ENCODE measurements at places on chromosomes 6 and 20. TPM values are rescaled to one million over a fixed set of nuclear protein-coding genes. Genes with fewer than 3 reads are reported as not detected.

MACROD2 gene
- 3.8 TPM for total RNA-seq

PNRC1 gene
- total RNA-seq: 265 TPM

FOXC1 gene
- total RNA-seq: 7.6 TPM

COL20A1 gene
- not detected for total RNA-seq

TRIM10 gene
- total RNA-seq: not detected

TRAPPC3L gene
- total RNA-seq: not detected

UBE2C gene
- total RNA-seq: not detected

HLA-DQA2 gene
- 1.5 TPM for total RNA-seq

BTNL2 gene
- total RNA-seq: not detected

MDC1 gene
- 19.8 TPM for total RNA-seq

POM121L2 gene
- total RNA-seq: not detected

TCP11 gene
- total RNA-seq: not detected

ELOVL2 gene
- 0.10 TPM for total RNA-seq

CCDC167 gene
- total RNA-seq: 14.6 TPM

SPO11 gene
- not detected for total RNA-seq

KIF25 gene
- total RNA-seq: 0.93 TPM

B3GAT2 gene
- total RNA-seq: not detected

GRCh38 chr6:51542475-51542874, 544.9 kb downstream of the PKHD1 start:
- DNase-seq: no peak

DNA sequence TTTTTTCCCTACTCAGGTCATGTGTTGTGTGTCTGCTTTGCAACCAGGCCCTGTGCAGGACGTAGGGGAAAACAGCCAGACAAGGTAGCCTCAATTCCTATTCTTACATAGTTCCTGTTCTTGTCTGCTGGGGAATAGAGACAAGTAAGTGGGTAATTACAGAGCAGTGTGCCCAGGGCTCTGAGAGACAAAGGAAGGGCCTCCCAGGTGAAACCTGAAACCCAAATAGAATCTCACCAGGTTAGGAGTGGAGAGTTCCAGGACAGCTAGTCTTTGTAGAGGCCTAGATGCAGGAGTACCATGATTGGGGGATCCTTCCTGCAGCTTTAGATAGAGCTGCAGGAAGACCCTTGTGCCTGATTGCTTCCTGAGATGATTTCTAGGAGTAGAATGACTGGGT, 48.4 kb downstream of the DHX35 start:
- no peak for DNase-seq

GRCh38 chr20:63092660-63093215, 86.0 kb upstream of the BHLHE23 start:
- peak; percentile 76 for DNase-seq

GRCh38 chr6:20965915-20966314, 431.7 kb downstream of the CDKAL1 start:
- no peak for DNase-seq

- DNase-seq: no peak
These were observed 46.7 kb downstream of the RALY start for GRCh38 chr20:34040300-34040995.

DNA sequence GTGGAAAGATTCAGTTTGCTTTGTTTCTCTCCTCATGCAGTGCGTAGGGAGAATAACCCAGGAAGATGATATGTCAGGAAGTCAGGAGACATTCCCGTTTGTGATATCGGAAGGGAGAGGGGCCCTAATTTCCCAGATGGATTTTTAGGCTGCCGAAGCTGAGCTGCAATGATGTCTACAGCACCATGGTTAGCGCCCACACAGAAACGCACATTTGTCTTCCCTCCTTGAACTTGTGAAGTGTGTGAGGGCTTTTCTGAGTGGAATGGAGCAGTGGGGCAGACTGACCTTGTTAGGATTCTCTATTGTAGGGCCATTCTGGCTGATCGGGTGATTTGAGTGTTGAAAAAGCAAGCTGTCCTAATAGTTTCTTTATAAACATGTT, 191.3 kb upstream of the ARG1 start:
- no peak for DNase-seq

DNA sequence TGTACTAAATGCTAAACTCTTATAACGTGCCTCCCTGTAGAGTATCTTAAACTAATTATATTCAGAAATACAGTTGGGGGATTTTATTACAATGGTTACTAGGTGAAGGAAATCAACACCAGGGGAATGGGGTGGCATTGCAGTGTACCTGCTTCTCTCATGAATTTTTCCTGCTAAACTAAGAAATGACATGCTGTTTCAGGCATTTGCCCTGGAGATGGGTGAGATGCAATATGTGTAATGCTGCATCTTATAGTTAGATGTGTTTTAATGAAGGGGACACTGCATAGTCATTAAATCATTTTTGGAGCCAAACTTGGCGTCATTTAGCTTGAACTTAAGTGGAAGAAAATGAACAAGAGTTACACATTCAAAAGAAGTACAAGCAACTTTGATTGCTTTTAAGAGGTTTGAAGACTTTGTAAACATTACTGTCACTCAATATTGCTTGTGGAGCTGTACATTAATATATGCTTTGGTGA, 4.3 kb downstream of the EYA4 start:
- DNase-seq: no peak

DNA sequence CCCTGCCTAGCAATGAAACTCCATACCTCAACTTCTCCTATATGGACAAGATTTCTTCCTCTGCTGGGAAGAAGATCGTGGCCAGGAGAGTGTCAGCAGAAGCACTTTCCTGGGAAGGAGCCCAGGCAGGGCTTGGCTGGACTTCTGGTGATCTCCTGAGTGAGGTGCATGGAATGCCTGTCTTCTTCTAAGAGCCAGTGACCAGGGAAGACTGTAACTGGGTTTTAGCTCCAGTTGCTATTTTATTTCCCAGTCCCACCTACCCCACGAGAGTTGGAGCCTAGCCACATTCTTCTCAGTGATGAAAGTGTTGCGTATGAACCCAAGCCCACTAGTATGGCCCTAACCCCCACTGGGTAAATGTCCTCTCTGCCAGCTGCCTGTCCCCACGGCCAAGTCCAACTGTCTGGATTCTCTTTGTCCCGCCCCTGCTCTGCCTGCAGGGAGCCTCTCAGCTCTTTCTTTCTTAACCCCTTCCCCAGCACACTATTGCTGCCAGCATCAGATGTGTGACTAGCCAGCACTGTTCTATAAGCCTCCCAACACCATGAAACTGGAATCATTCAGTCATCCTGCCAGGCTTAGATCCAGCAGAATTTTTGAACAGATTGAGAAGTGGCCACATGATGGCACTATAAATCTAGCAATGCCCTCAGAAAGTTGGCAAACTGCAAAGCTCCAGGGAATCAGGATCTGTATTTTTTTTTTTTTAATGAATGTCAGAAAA, 69.8 kb upstream of the FAM184A start:
- DNase-seq: no peak

DNA sequence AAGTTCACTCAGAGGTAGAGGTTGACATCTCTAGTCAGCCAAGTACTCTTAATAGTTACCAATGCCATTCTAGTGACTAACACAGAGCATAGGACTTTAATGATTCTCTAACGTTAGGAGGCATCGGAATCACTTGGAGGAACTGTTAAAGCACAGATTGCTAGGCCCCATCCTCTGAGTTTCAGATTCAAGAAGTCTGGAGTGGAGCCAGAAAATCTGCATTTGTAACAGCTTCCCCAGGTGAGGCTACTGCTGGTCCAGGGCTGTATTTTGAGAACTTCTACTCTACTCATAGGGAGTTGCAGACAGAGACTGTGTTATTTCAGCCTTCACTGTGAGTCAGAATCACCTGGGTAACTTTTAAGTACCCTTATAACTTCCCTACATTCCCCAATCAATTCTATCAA, 5.7 kb downstream of the LMBRD1 start:
- DNase-seq: no peak

- DNase-seq: no peak
These were observed 4.3 kb downstream of the ZBTB46 start for GRCh38 chr20:63826753-63827152.

DNA sequence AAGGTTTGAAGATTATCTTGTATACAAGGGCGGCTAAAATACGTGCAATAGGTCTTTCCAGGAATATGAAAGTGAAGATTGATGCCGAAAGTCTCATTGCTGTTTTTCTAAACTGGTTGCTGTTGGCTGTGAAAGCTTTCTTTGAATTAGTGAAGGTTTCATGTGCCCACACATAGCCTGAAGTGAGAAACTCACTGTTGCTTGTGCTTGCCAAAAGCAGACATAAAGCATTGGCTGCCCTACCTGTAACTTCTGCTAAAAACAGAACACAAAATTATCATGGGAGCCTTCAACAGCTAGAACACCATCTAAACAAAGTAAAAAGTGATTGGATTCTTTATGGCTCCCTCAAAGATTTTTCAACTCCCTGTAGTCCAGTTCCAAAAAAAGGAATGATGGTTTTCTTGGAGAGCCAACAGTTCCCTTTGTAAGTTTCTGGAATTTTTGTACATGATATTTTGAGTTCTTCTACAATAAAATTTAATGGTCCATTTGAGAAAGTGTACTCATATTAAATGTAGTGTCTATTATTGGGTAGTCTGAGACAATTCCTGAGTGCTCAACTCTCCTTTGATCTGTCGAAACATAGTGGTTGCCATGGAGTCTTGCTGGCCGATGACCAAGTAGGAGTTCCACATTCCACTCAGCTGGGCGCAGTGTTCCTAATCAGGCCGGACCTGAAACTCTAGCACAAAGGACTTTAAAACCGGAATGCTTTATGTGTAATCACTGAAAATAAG, 68.5 kb downstream of the PLEKHG1 start:
- no peak for DNase-seq

GRCh38 chr6:27776504-27776903, 135.7 kb downstream of the OR2B2 start:
- DNase-seq: no peak

GRCh38 chr6:27542485-27542884, 69.6 kb upstream of the ZNF184 start:
- no peak for DNase-seq

GRCh38 chr6:85676086-85676729, 33.5 kb upstream of the SYNCRIP start:
- DNase-seq: no peak

- DNase-seq: no peak
These were observed 79.7 kb downstream of the EDN1 start for GRCh38 chr6:12369781-12370262.

DNA sequence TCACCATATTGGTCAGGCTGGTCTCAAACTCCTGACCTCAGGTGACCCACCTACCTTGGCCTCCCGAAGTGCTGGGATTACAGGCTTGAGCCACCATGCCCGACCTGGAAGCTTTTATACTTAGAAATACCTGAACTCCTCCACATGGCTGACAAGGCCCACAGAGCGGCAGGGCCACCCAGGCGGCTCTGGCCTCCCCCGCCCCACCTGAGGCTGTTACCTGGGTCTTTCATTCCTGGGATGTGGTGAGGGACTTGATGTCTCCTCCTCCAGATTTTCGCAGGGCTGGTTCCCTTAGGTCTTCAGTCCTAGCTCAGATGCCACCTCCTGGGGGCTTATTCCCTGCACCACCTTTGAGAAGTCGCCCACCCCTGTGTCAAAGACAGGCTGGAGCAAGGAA, 152.1 kb downstream of the LY86 start:
- peak; percentile 53 for DNase-seq

DNA sequence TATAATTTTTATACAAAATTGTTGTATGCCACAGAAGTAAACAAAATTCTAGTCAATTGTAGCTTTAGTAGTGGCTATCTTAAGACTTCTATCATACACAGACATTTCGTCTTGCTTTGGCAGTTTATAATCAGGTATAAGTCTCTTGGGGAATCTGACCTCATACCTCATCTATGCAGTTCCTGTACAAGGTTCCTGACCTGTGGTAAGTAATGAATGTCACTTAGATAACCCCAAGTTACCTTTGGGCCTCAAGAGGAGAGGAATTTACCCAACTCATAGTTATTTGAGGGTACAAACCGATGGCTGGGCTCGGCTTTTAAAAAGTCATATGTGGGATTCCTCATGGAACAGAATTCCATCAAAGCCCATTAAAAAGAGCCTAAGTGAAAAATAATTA, 58.8 kb upstream of the UNC93A start:
- no peak for DNase-seq

GRCh38 chr6:134175532-134176263, 123.3 kb upstream of the SLC2A12 start:
- DNase-seq: peak; percentile 93

DNA sequence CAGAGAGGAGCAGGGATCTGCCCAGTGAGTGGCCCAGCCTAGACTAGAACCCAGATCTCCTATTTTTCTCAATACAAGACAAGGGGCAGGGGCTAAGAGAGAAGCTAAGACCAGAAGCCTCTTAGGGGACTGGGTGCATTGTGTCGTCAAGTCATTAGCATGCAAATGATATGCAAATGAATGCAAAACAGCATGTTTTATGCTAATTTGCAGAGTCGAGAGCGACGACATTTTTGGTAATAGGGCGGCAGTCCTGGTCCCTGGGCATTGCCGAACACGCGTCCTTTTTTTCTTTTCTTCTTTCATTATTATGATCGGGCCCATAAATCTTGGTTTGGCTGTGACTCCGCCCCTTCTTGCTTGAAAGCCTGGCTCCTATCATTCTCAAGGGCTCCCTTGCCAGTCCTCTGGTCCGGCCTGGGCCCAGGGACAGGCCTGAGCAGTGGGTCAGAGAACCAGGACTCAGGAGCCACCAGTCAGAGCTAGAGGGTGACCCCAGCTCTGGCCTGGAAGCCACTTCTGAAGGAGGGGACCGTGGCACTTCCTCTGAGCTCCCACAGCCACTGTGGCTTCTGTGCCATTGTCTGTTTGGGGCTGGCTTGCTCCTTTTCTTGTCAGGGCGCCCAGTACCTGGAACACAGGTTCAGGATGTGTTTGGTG, 32.0 kb upstream of the SCRT2 start:
- DNase-seq: peak; percentile 41

DNA sequence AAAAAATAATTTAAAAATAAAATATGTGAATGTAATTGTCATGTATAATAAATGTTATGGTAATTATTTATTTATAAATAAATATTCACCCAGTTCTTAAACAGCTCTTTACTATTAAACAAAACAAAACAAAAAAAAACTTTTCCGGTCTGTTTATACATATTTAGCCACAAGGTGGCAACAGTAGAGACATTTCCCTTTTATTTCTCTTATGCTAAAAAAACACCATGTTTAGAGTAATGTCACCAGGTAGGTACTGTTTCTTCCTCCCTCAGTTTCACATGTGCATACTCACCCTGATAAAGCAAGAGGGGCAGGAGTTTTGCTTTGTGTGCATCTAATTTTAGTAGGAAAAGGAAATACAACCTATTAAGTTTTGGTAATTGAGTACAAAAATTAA, 610.4 kb upstream of the IMPG1 start:
- no peak for DNase-seq

GRCh38 chr20:61923371-61924166, 142.1 kb downstream of the TAF4 start:
- DNase-seq: no peak

- DNase-seq: no peak
These were observed 51.9 kb downstream of the FAM120B start for GRCh38 chr6:170358496-170358895.

GRCh38 chr6:165718491-165718891, 55.5 kb upstream of the PDE10A start:
- no peak for DNase-seq
